ENCODE measurements at places on chromosomes 1 and 21.

- no peak for DNase-seq
Observed at GRCh38 chr1:47617381-47618221, 179.8 kb downstream of the FOXD2 start.

DNA sequence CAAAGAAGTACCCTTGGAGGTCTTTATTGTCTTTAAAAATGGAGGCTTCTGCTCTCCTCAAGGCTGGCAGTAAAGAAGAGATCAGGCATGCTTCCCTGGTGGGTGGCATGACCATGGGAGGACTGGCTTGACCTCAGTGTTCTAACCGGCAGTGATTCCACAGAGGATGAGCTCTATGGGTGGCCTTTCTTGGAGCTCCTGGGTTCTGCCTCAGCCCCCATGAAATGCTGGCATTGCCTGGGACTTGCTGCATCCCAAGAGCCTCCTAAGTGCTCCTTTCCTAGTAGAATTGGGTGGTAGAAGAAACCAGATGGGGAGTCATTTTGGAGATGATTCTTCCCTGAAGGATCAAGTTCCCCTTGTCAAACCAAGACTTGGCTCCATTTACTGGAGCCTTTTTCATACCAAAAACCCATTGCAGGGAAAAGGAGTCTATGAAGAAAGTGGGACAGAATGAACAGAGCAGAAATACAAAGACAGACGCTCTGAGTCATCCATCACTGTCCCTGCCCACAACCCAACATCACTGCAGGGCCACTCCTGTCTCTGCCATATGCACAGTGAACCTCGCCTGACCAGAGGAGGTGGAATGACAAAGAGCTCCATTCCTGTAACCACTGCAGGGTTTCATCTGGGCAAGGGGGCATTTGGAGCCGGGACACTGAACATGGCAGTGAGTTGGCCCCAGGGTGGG is 42.4 kb downstream of the RIMS3 start:
- no peak for DNase-seq

DNA sequence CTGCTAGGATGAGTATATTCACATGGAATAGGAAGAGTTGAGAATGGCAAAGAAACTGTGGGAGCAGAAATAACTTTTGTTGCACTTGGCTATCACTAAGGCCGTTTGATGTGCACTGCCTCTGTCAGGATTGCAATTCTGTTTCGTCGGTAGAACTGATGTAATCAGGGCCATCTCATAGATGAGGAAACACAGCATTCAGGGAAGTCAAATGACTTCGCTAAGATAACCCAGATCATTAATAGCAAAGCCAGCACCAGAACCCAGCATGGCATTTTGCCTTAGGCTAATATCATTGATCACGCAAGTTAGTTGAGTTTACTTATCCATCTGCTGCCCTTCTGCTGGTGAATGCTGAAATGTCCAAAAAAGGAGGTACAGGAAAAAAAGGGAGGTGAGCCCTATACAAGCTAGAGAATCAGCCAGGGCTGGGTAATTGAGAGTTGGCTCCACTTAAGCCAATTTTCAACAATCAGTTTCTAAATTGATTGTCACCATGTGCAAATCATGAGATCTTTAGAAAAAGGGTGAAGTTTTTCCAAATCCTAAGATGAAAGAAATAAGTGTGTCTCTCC is 7.6 kb downstream of the RASSF5 start:
- no peak for DNase-seq

DNA sequence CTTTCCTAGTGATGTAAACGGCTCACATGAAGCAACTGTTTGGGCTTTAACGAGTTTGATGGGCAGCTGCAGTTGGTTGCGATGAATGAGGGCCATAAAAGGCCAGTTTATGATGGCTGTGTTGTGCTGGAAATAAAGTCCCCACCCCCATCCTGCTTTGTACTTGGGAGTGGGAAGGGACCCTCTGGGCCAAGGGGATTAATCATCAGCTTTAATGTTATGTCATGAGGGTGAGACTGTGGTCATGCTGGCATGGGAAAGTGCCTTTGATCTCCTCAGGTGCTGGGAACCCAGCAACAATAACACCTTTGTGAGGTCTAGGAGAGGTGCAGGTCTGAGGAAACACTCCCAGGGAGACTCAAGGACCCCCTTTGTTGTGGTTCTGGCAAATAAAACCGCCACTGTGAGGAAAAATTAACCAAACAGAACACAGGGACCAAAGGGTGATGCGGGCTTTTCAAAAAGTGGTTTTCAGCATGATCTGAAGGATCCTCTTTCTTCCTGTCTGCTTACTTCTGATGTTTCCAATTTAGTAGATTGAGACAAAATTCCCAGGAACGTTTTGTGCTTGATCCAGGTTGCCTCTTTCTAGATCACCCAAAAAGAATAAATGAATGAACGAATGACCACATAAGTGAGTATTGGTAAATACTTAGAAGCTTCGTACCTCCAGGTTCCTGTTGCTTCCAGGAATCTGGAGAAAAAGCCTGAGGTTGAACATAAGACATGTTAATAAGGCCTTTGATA is 257.8 kb upstream of the HOOK1 start:
- peak; percentile 16 for DNase-seq

- DNase-seq, result no peak
Observed at GRCh38 chr21:38263493-38263892, 6.7 kb downstream of the KCNJ15 start.

DNA sequence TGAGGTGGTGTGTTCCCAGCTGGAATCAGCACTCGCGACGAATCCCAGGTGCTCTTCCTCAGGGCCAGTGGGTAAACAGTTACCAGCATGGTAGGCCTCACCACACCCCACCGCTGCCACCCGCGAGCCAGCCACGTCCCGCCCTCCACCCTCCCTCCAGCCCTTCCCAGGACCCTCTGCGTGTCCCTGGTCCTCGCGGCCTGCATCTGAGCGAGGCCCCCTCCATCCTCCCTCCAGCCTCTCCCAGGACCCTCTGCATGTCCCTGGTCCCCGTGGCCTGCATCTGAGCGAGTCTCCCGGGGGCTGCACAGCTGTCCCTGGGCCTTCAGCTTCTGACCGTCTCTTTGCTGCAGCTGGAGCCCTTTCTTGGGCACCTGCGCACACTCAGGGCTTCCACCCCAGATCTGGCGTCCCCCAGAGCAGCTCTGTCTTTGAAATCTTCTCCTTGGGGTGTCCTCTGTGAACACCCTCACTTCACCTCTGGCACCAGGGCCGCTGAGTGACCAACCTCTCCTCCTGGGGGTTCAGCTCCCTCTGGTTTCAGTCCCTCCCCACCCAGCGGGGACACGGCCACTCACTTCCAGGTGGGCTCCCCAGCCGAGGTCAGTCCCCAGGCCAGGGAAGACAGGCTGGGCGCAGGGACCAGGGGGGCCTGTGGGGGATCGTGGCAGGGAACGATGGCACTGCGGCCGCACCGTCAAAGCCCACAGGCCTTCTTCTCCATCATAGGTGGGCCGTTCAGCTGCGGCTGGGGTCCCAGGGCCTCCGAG is 57.8 kb upstream of the COL6A2 start:
- no peak for DNase-seq

DNA sequence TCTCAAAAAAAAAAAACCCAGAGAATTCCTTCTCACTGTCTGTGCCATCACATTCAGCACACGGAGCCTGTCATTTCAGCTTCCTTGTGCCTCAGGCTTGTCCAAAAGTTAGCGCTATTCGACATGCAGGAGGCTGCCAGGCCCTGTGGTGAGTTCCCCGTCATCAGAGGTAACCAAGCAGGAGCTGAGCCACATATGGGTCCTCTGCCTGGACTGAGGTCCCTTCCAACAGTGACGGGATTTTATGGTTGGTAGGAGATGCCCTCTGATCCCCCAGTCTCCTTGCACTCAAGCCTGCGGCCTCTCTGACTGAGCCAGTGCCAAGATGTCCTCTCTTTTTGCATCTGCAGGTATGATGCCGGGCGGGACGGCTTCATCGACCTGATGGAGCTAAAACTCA is 12.7 kb upstream of the CTRC start:
- no peak for DNase-seq

Measured in nephron progenitor cell (in vitro differentiated cells).